ENCODE measurements at places on chromosomes 3 and 15.

DNA sequence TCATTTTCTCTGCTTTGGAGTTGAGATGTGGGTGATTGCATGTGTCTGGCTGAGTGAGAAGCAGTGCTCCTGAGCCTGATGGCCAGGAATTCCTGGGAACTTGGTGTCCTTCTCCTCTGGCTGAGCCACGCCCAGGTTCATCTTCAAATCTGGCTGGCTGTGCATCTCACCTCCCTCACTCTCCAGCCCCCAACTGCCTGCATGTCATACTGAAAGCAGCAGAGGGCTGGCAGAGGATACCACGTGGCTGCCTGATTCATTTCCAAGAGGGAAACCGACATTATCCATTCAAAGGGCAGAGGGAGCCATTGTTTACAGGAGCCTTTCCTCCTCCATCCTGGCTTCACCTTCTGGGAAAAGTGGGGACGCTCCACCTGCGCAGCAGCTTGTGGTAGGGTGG lies 57.4 kb downstream of the ABHD5 start:
- no peak for DNase-seq

DNA sequence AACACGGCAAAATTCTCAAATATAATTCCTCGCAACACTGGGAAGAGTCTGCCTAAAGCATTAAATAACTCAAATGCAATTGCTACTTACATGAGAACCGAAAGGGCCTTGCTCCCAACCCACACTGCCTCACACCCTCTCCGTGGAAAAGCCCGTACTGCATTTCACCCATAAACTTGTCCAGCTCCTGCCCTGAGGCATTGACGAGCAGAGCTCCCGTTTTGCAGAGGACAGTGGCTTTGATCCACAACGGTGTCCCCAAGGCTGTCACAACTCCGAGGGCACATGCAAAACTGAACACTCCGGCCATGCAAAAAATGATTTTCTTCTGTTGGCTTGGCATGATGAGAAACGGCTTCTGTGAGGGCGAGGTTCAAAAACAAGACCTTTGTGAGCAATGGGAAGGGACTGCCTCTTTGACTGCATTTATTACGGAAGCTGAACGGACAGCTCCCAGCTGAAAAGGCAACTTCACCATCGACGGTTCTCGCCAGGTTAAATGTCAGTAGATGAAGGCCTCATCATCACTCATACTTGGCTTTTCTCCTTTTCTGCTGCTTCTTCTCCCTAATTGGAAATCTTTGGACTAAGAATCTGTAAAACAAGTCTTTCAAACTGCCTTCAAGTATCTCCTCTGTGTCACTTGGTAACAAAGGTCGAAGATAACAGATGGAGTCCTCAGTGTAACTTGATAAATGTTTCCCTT lies at the start of gene CLRN1:
CLRN1 (minus strand) TSS at position 362 of the 706 bp plus-strand sequence; CDS start at position 343, 19 bp downstream.
- no peak for DNase-seq

DNA sequence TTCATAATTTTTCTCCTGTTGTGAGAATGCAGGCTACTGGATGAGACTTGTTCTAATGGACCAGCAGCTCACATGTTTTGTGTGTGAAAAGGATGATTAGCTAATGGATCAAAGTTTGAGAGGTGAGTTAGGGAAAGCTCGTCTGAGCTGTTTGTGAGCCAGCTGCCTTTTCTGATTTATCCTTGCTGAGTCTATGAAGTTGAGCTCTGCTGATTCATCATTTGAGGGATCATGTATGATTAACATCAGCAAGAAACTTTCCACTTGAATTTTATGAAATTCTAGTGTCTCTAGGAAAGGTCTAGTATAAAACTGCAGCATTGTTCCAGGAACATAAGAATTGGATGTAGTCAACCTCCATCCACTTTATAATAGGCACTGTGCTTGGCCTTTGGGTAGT lies 698.7 kb downstream of the NTRK3 start:
- no peak for DNase-seq

- DNase-seq = no peak
Observed at GRCh38 chr15:99467338-99467720, 98.5 kb upstream of the MEF2A start.

- no peak for DNase-seq
Observed at GRCh38 chr3:55483196-55484095, 3.7 kb downstream of the WNT5A start.

GRCh38 chr15:66483131-66483566 lies 14.4 kb downstream of the SNAPC5 start:
- peak; percentile 90 for DNase-seq

DNA sequence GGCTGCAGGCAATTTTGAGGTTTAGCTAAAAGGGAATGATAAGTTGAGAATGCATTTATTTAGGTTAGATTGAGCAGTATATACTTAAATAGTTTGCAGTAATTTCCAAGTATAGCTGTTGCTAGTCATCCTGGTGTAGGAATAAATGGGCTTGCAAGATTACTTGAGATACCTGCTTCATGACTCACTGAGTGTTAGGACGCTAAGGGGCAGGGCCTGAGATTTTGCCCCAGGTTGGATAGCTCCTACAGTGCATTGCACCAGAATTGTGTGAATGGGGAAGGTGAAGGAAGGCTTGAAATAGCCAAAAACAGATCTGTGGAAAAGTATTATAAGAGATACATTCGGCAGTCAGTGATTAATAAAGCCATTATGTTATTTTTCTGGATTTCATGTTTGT lies 72.8 kb downstream of the KCNH8 start:
- peak; percentile 15 for DNase-seq

- DNase-seq = peak; percentile 13
Observed at GRCh38 chr15:38474155-38474757, 20.3 kb downstream of the FAM98B start.

- no peak for DNase-seq
Observed at GRCh38 chr3:191336833-191337232, 6.5 kb upstream of the UTS2B start.

GRCh38 chr15:81292523-81293001 lies 31.4 kb downstream of the STARD5 start:
- DNase-seq = no peak

DNA sequence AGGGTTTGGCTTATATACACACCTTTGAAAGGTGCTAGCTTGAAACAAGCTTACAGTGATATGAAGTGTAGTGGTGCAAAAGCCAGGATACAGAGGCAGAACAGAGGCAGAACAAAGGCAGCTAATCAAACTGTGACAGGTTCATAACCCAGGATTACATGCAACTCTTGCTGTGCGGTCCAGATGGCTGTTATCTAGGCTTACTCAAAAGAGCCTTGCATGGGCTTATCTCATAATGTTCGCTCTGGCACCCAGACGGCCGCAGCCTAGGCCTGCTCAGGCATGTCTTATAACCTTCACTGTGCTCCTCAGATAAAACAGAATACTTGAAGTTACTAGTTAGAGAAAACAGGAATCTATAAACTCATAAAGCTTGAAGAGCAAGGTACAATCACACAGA lies 22.8 kb upstream of the NOX5 start:
- DNase-seq = no peak

- peak; percentile 34 for DNase-seq
Observed at GRCh38 chr15:95922431-95922830, 408.1 kb upstream of the NR2F2 start.

DNA sequence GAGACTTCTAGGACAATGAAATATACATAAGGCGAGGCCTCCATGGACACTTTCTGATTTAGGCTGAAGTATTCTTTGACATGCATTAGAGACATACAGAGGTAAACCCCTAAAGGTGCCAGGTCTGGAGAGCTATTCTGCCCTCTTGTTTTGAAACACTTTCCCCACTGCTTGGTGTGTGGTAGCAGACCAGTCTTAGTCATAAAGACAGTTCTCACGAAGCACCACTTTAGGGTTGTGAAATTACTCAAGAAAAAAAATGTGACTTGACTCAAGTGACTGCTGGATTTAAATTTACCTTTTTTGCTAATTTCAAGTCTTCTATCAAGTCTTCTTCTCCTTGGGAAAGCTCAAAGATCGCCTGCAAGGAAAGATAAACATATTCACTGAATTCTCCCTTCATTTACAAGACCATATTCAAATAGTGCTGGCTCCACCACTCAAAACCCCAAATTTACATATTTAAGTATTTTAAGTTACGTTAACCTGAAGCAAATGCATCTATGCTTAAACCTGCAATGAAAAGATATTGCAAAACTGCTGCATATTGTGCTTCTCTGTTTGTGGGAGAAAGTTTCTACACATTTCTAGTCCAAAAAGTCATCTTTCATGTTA lies 48.4 kb downstream of the ARHGEF3 start:
- DNase-seq = no peak

- DNase-seq = no peak
Observed at GRCh38 chr15:19973718-19974117, 567.9 kb downstream of the GOLGA6L6 start.

GRCh38 chr3:178969004-178969700 lies 102.5 kb downstream of the ZMAT3 start:
- DNase-seq = no peak

GRCh38 chr15:63023351-63023945 lies 19.1 kb upstream of the TPM1 start:
- DNase-seq = no peak

- peak; percentile 48 for DNase-seq
Observed at GRCh38 chr15:92683511-92683834, 27.9 kb upstream of the FAM174B start.

GRCh38 chr15:81780966-81781365 lies 264.9 kb downstream of the MEX3B start:
- DNase-seq = no peak

GRCh38 chr15:57190208-57190607 lies 186.1 kb upstream of the CGNL1 start:
- no peak for DNase-seq

- no peak for DNase-seq
Observed at GRCh38 chr15:74823324-74823723, 3.1 kb upstream of the CPLX3 start.

- peak; percentile 75 for DNase-seq
Observed at GRCh38 chr3:196207833-196208607, 3.2 kb downstream of the ZDHHC19 start.

- no peak for DNase-seq
Observed at GRCh38 chr3:135897715-135898114, 67.8 kb upstream of the PPP2R3A start.

DNA sequence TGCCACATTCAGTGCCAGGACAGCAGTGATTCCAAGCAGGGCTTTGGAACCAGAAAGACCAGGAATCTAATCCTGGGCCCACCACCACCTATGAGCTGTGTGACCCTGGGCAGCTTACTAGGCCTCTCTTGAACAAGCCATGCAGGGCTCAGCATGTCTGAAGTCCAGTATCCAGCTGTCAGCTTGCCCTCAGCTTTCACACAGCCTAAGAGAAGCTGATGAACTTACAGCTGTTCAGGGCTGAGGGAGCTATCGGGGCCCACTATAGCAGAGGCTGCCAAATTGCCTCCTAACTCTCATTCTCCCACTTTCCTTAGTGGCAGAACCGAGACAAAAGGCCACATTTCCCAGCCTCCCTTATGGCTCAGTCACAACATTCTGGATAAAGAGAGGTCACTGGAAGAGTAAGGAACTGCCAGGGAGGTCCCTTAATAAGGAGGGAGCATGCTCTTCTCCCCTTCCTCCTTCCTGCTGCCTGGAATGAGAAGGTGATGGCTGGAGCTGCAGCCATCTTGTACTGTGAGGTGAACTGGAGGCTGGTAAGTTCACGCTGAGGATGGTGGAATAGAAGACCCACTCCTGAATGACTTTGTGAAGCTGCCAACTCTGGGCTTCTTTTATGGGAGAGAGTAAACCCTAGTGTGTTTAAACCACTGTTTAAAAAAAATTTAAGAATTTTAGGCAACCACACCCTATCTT lies 34.5 kb downstream of the FEM1B start:
- no peak for DNase-seq

GRCh38 chr3:191848818-191849217 lies 387.9 kb downstream of the PYDC2 start:
- no peak for DNase-seq

DNA sequence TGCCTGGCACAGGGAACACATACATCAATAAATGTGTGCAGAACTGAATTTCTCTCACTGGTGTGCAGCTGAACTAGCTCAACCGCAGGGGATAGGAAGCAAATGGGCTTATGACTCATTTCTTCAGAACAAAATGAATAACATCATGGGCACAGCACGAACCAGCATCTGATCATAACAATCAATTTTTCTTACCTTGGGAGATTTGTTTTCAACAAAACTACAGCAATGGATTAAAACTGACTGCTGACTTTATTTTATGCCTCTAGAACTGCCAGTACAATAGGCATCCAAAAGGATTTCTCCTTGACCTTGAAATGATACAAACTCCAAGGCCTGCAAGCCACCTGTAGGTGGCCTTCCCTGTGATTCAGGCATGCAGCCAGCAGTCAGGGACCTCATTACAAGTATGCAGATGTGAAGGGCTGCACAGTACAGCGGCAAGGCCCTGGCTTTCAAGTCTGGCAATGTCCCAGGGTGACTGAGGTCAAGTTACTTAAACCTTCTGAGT lies 26.1 kb downstream of the TAMM41 start:
- DNase-seq = no peak

GRCh38 chr3:146313031-146313745 lies 62.3 kb upstream of the PLSCR4 start:
- peak; percentile 60 for DNase-seq

DNA sequence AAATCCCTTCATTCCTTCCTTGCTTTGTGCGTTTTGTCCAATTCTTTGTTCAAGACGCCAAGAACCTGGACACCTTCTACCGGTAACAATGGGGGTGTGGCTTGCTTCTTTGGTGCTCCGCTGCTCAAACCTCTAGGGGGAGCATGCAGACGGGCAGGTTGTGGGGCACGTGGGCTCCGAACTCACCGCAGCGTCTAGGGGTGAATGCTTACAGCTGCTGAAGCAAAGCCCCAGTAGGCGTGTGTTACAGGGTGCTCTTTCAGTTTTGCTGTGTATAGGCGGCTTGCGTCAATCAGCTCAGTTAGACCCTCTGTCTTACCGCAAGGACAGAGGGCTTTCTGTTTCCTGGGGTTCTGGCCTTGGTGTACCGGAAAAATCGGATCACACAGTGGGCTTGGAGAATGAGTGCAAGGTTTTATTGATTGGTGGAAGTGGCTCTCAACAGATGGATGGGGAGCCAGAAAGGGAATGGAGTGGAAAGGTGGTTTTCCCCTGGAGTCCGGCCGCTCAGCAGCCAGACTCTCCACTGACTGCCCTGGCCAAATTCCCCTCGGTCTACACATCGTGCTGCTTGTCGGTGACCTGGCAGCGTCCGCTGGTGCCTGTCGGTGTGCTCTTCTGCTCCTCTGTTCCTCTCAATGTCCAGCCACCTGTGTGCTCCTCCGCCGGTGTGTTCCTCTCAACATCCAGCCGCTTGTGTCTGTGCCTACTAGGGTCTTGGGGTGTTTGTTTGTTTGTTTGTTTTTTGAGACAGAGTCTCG lies 1.2 kb upstream of the LRRC34 start:
- DNase-seq = no peak

DNA sequence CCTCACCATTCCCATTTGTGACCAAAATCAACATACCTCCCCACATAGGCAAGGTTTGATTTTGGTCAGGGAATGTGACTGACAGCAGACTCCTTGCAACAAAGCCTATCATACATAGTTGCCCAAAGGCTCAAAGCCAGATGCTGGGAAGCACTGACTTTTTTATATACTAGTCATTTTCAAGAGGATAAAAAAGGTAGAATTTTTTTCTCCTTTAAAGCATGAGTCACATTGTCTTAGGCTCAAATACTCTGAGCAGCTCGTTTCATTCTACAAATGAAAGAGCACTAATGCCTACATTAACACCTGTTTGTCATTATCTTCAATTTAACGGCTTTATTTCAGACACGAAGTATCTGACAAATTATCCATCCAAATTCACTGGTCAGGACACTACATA lies 36.2 kb downstream of the ICE2 start:
- no peak for DNase-seq

Data from Calu3 (cell line).